Glomerular endothelial cell (primary cell): ENCODE measurements at places on chromosomes 12 and 14. TPM values are rescaled to one million over a fixed set of nuclear protein-coding genes. Genes with fewer than 3 reads are reported as not detected.

GRCh38 chr12:79938843-79939242, 3.9 kb upstream of the PPP1R12A start:
- no peak for DNase-seq

GRCh38 chr14:105160776-105161175, 7.8 kb downstream of the JAG2 start:
- DNase-seq: no peak

DNA sequence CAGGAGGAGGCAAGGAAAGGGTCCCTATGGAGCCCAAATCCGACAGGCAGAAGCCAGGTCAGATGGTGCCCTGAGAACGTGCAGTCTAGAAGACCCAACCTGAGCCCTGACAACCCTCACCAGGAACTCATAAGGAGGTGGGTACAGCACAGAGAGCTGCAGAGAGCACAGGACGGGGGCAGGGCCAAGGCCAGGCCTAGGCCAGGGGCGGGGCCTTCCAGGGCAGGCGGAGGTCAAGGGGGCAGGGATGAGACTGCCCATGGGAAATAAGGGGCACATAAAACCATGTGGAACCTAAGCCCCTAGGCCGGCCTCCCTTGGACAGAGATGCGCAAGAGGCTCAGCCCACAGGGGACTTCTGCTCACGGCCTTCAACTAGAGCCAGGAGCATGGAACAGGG, 45.1 kb downstream of the SSH1 start:
- DNase-seq: no peak

- DNase-seq: no peak
Observed at GRCh38 chr12:52123487-52124186, 44.1 kb downstream of the SMIM41 start.

GRCh38 chr14:74144789-74145188, 60.0 kb downstream of the LIN52 start:
- no peak for DNase-seq

DNA sequence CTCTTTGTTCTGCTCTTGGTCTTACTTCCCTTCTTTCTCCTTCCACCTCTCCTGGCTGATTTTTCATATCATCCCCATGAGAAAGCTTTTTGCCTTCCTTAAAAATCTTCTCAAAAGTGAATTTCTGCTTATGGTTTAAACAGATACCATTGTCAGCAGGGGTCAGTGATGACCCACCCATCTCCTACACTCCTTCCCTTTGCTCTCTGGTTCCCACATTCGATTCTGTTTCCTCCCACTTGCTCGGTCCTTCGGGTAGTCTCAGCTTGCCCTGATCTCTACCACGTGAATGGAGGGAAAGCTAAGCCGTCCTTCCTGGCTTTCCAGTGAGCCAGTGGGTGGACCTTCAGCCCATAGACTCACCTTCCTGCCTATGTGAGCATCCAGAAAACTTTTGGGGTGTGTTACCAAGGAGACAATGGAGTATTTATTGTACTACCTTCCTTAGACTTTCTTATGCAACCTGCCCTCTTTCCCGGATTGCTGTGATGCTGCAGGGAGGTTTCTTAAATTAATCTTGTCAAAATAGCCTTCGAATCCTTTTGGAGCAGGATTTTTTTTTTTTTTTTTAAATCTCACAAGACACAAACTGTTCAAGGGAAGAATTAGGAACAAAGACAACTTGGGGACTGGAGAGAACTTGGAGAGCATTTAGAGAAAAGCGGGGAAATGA, 306.3 kb downstream of the CACNA1C start:
- DNase-seq: no peak

DNA sequence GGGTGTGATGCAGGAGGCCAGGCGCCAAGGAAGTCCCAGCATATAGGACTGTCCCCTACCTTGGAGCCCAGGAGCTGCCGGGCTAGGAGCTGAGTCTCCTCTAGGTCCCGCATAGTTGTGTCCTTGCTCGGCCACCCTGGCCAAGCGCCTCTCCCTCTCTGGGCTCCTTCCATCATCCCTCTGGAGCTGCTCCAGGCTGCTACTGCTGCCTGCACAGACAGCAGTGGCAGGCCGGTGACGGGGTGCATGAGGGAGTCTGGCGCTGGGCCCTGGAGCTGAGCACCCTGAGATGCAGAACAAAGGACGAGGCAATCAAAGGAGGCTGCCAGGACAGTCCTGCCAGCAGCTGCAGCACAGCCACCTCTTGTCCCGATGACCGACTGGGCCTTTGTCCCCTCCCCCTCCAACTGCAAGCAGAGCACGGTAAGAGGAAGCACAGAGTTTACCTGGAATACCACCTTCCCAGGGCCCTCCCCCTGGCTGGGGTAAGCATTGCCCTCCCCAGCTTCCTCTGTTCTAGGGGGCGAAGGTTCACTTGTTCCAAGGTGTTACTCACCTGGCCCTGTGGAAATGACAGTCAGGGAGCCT, 10.4 kb downstream of the DTX1 start:
- DNase-seq: no peak

DNA sequence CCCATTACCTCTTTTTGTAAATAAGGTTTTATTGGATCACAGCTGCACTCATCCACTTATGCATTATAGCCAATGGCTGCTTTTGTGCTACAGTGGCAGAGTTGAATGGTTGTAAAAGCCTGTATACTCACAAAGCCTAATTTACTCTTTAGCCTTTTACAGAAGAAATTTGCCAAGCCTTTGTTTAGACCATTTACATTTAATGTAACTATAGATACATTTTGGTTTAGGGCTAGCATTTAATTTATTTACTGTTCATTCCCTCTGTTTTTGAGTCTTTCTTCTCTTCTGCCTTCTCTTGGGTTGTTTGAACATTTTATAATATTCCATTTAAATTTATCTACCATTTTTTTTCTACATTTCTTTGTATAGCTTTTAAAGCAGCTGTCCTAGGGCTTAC, 217.1 kb upstream of the AMIGO2 start:
- no peak for DNase-seq

DGKA gene
- total RNA-seq: 49.8 and 53.7 TPM in 2 replicates

ELK3 gene
- total RNA-seq: 50.9 and 70.6 TPM in 2 replicates

POMT2 gene
- total RNA-seq: 14.6 and 34.3 TPM in 2 replicates
